ENCODE measurements at places on chromosomes 2 and 18.

GRCh38 chr2:98438190-98439133 is 6.2 kb upstream of the INPP4A start:
- no peak for DNase-seq

DNA sequence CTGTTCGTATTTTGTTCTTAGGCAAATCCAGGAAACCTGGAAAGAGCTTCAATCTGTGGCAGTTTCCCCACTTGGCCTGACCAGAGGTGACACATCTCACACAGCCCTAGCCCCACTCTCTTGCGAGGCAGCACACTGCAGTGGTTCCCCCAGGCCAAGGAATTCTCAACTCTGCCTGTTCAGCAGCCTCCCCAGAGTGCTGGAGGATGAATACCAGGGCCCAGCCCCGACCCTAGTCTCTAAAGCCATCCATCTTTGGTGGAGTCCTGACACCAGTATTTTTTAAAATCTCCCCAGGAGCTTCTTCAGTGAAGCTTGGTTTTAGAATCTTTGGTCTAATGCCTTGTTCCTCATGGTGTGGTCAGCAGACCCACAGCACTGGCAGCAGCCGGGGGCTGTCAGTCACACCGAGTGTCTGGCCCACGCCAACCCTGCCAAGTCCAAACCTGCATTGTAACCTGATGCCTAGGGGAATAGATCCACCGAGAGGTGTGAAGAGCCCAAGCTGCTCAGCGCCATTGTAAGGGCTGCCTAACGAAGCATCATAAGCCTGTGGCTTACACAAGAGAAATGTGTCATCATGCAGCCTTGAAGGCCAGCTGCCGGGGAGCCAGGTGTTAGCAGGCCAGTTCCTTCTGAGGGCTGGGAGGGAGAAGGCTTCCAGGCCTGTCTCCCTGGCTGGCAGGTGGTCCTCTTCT is 428.7 kb upstream of the ID2 start:
- peak; percentile 92 for DNase-seq

DNA sequence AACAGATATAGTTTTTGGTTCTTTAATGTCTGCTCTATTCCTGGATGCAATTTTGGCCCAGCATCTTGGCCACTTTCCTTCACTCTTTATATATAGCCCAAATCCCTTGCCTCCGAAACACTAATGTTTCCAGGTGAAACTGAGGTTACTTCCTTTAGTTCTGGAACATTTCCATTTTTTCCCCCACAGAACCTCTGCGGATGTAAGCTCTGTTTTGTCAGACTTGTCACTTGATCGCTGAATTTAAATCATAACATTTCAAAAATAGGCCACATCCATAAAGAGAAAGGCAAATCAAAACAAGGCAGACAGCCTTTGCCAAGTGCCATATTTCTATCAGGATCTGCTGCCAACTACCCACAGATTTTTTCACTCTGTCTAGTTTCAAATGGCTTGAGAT is 115.1 kb downstream of the ANKRD44 start:
- no peak for DNase-seq

DNA sequence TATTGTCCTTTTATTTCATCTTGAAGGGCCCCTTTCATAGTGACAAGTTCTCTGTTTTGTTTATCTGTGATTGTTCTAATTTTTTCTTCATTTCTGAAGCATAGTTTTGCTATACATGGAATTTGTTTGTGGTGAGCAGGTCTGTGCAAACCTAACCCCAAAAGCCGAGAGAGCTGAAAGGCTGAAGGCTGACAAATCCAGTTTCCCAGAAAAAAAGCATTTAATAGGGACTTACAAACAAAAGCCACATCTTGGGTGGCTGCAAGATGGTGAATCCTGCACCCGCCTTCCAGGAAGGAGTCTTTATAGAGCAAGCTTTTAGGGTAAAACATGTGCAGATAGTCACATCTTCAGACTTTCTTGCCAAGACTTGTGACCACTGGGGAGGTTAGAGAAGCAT is 473.4 kb upstream of the TRIB2 start:
- no peak for DNase-seq

DNA sequence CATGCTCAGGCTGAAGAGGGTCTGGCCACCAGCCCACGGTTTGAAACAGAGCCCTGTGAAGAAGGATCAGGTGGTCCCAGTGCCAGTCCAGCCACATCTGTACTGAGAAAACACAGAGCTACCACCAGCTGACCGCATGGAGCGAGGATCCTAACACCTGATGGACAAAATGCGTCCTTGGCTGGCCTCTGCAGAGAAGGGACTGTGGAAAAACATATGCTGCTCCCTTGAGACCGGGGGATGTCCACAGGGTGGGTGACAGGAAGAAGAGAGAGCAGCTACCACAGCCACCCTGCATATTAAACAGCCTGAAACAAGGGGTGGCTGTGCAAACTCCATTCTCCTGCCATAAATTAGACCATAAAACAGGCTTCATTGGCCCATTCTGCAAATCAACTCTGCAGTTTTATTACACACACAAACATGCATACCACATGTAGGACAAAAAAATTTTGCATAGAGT is 137.2 kb downstream of the BCL2 start:
- DNase-seq: no peak

GRCh38 chr2:170886386-170886785 is 42.7 kb upstream of the GORASP2 start:
- no peak for DNase-seq

- DNase-seq: no peak
These were observed 239.8 kb downstream of the FHOD3 start for GRCh38 chr18:36537289-36537688.

DNA sequence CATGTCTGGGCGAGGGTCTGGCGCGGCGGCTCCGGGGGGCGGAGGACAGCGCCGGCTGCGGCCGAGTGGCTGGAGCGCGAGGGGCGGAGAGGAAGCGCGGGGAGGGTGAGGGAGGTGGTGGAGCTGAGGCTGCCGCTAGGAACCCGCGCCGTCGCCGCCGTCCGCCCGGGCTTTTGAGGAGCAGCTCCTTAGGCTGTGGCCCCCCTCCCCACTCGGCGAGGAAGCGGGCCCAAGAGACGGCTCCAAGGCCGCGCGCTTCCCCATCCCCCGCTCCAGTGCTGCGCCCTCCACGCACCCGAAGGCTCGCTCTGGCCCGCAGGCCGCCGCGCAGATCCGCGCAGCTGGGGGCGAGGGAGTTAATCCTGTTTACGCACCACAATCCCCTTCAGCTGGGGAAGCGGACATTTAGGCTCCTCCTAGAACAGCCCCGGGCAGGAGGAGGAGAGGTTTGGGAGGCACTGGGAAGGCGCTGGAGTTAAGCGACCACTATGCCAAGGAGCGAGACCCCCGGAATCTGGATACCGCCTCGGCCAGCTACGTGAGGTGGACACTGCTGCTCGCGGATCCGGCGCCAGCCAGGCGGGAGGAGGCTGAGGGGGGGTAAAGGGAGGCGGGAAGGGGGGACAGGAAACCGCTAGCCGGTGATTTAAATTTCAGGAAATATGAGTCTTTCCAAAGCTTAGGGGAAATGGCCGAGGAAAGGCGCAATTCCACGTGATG is at the start of gene CNRIP1:
Gene CNRIP1, minus strand, starts transcription at position 552 of the 720 bp plus-strand sequence. Its CDS starts 549 bp downstream, at position 3.
- peak; percentile 25 for DNase-seq

- no peak for DNase-seq
These were observed 2.4 kb upstream of the RNF144A start for GRCh38 chr2:6914828-6915227.

DNA sequence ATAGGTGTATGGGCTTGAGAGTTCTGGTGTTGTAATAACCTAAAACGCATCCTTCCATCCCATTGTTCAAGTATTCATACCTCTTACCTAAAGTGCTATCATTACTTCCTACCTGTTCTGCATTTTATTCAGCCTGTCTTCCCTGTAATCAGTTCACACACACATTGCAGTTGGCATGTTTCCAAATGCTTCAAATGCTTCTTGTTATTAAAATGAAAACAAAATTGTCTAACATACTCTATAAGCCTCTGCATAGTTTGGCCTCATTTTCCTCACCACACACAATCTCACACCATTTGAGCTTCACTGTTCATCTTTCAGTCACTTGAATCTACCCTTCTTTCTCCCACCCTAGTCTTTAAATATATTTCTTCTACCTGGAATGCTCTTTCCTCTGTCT is 1178.2 kb upstream of the NRXN1 start:
- no peak for DNase-seq

DNA sequence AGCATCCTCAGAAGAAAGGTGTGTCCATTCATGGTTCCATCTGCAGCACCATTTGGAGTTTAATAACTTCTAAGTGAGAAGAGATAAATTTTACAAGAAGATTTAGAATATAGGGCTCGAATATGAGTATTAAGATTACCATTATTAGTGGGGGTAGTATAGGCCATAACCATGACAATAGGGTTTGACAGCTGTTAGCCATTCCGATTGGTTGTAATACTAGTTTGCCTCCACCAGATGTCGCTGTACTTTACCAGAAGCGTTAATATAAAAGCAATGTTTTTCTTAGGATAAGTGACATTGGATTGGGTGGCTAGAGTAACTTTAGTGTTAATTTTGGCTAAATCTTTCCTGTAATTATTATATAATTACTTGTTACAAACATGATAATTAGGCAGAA is 107.5 kb upstream of the SRD5A2 start:
- DNase-seq: no peak

DNA sequence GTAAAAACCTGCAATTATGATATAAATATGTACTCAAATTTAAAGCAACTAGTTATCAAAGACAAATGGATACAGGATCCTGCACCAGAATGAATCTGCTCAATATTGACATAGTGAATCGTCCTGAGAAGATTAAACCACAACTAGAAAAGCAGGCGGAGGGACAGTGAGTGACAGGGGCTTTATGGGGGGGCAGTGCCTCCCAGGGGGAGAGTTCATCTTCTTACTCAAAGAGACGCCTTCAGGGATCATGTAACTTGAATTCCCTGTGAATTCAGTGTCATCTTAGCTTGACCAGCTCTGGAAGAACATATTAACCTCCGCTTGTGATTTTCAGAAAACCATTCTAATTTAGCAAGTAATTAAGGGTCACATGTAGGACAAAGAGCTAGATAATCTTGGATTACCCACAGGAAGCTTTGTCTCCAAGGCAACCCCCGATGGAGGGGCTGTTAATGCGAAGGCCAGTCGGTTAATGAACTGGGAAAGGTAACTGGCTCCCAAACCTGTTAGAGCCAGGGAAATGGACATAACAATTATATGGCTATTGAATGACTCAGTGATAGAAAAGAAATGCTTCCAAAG is 17.4 kb upstream of the LMAN1 start:
- no peak for DNase-seq

DNA sequence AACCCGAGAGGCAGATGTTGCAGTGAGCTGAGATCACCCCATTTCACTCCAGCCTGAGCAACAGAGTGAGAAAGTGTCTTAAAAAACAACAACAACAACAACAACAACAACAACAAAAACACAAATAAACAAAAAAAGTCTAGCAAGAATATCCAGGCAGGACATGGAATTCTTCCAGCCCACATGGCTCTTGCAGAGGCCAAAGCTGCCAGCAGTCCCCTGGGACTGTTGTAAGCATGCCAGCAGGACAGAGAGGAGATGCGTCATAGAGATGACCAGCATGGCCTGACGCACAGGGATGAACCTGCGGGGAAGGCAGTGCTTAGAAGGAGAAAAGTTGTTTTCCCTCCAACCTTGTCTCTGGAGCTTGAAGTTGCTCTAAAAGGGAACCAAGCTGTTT is 182.3 kb upstream of the PGAP1 start:
- DNase-seq: no peak

- DNase-seq: no peak
These were observed 136.5 kb upstream of the ETAA1 start for GRCh38 chr2:67260343-67261277.

GRCh38 chr2:70011335-70011734 is 49.9 kb upstream of the ASPRV1 start:
- DNase-seq: no peak

- no peak for DNase-seq
These were observed 119.2 kb downstream of the BABAM2 start for GRCh38 chr2:28009732-28010131.

- no peak for DNase-seq
These were observed 83.7 kb upstream of the ZNF516 start for GRCh38 chr18:76578571-76579300.

GRCh38 chr2:28327956-28328922 is 64.4 kb upstream of the FOSL2 start:
- DNase-seq: no peak

DNA sequence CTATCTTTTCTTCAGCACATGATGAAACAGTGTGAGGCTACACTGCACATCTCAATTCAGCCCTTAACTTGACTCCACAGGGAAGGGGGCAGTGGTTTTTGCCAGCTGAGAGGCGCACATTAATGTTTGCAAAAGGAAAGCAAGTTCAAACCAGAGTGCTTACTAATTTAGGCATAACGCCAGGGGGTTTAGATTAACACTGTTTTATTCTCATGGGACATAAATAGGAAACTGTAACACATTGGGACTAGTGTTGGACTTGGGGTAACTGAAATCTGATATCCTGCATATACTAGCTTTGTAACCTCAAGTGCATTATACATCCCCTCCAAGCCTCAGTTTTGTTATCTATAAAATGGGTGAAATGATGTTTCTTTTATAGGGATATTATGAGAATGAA is 821.2 kb upstream of the ID2 start:
- DNase-seq: no peak
